Stimulated activated effector memory CD8-positive, alpha-beta T cell treated with anti-CD3 and anti-CD28 coated beads, Interleukin-12 subunit alpha, Interleukin-12 subunit beta, amount 100 ng/mL, for 72 hours (primary cell): ENCODE measurements at places on chromosomes 1 and 21.

DNA sequence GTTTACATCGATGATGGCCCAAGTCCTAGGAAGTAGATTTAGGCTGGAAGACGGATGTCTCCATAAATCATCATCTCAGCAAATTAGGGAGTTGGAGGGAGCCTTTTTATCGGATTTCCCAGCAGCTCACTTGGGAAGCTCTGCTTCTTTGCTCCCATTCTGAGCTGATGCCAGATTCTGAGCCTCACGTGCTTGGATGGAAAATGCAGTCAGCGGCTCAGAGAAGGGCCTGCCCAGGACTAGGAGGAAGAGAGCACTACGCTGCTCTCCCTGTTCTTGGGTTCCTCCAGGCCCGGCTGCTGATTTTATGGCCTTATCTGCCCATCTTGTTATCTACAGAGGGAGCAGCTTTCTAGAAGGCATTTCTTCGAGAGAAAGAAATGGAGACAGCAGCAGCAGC lies 42.0 kb downstream of the UBIAD1 start:
- DNase-seq, result no peak

- no peak for DNase-seq
Observed at GRCh38 chr21:26842300-26842699, 2.9 kb downstream of the ADAMTS1 start.

DNA sequence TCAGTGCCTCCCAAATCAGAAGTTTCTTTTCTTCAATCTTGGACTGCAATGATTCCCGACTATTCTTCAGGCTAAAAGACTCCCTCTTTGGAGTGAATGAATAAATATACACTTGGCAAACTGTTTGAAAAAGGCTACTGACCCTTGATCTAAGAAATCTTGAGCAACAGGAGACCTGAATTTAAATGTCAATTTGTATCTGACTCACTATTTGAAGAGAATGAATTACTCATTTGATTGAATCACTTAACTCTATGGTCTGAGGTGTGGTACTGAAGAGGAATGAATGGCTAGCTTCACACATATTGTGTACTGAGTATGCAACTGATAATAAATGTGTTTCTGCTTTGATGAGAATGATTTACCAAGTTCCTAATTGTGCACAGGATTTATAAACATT lies 4.6 kb upstream of the SMG7 start:
- no peak for DNase-seq

DNA sequence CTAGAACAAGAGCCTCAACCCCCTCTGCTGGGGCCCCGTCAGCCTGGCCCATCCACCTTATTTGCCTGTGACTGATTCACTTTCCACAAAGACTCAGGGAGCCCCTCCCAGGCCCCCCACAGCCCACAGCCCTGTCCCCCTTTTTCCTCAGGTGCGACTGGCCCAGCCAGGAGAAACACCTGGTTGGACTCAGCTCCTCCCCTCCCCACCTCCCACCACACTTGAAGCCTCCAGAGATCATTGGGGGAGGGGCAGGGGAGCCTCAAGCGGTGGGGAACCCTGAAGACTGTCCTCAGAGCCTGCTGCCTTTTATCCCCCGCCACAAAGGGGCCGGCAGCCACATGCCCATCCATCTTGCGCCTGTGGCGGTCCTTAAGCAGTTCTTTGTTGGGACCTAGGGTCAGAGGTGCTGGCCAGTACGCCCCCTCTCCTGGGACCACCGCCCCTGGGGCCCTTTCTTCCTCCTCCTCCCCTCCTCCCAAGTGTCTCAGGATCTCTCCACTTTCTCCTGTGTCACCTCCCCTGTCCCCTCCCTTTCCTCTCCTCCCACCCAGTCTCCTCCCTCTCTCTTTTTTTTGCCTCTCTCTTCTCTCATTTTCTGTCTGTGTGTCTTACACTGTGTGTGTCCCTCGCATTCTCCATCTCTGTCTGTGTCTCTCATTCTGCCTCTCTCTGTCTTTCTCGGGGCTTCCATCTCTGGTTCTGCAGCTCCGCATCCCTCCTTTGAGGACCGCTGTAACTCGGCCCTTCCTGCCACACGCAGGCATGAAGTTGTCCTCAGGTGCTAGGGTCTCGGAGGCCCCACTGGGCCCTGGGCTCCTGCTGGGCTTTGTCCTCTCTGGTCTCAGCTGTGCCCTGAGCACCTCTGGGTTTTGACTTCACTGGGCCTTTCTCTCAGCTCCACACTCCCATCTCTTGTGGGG lies 12.2 kb downstream of the CRABP2 start:
- DNase-seq, result no peak

GRCh38 chr1:88680911-88681622 lies 3.0 kb upstream of the PKN2 start:
- DNase-seq, result no peak

GRCh38 chr1:91381844-91382243 lies 22.8 kb downstream of the HFM1 start:
- no peak for DNase-seq

DNA sequence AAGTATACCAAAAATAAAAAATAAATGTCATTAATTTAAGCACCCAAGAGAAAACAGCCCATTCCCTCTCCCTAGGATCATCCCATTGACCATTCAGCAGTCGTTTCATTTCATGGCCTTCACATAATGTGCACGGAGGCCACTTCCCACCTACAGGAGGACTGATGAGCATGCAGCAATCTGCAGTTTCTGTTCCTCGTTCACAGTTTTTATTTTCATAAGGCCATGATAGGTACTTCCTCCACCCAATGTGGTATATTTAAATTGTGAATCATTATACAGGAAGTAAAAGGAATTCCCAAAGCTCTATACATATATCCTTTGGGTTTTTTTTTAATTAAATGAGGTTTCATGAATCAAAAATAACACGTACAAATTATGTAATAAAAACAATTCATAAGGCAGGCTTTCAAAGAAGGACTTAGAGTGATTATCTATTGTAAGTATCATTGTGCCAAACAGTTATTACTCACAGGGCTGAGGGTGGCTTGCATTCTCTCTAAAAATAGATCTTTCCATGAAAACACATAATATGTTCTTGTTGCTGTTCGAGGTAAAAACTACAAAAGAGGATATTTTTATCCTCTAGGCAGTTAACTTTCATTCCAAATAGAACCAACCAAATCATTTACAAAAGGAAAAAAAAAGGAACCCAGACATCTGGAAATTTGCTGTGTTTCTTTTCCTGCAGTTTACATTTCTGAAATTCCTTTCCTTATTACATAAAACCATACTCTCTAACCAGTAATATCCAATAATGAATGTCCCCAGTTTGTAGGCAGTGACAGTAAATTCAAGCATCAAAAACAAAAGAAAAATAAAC lies 27.5 kb upstream of the SLC44A3 start:
- DNase-seq, result no peak

DNA sequence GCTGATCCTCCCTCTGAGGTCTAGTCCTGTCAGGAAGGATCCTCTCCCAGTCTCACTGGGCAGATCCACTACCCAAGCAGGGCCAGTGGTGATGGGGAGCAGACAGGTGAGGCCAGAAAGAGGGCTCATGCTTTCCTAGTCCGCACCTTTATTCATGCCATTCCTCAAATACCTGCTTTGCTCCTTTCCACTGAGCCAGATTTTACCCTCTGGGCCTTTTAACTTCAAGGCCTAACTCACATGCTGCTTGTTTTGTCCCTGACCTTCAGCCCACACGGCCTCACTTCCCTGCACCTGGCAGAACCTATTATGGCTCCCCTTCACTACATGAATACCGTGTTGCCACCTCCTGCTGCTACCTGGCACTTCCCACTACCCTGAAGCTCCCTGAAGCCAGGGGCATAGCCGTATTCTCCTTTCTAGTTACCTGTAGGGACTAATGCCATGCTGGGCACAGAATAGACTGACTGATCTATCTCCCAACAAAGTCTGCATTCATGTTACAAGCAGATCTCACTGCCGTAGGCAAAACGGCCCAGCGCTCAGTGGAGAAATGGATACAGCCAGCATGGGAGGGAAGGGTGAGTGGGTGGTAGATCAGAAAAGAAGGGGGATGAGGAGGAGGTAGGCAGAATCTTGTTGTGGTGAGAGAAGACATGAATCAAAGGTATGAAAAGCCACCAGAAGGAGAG lies 36.1 kb upstream of the GOLT1A start:
- no peak for DNase-seq

DNA sequence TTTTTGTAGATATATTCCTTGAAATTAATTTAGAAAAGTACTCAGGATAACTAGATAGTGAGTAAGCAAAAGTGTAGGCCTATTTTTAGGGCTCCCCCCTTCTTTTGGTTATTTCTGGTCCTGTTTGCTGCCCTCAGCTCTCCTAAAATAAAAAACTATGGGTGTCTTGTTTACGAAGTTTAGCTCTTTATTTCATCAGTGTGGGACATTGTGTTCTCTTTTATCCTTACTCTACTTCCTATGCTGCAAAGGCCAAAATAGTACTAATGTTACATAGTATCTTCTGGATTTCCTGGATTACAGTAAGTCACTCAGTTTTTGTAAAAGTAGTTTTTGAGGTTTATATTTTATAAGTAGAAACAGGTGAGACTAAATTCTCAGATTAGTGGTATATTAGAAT lies 15.4 kb downstream of the CEP350 start:
- no peak for DNase-seq

DNA sequence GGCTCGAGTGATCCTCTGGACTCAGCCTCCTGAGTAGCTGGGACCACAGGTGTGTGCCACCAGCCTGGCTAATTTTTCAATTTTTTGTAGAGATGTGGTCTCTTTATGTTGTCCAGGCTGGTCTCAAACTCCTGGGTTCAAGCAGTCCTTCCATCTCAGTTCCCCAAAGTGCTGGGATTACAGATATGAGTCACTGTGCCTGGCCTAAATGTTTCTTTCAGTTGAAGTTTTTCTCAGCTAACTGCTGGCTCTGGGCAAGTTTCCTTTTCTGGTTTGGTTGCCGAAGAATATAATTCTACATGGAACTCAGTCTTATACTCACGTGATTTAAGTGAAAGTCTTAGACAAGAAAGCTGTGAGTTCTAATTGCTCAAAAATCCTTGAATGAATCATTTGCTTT lies 57.0 kb downstream of the SASS6 start:
- no peak for DNase-seq

- DNase-seq, result no peak
Observed at GRCh38 chr1:222334026-222334680, 213.8 kb downstream of the HHIPL2 start.

DNA sequence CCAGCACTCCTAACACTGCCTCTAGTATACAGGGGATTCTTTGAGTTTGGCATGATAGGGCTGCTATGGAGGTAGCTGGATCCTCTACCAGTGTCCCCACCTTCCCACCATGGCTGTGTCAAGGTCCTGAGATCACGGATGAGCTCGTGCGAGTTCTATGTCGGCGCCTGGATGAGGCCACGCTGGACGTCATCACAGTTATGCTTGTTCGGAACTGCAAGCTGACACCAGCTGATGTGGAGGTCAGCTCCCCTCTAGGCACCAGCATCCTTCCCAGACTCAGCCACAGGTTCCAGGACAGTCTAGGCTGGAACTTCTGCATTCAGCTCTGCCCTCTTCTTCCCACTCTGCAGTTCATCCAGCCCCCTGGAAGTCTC lies 15.2 kb downstream of the HYI start:
- no peak for DNase-seq

GRCh38 chr1:180950321-180950720 lies 37.6 kb downstream of the KIAA1614 start:
- no peak for DNase-seq

DNA sequence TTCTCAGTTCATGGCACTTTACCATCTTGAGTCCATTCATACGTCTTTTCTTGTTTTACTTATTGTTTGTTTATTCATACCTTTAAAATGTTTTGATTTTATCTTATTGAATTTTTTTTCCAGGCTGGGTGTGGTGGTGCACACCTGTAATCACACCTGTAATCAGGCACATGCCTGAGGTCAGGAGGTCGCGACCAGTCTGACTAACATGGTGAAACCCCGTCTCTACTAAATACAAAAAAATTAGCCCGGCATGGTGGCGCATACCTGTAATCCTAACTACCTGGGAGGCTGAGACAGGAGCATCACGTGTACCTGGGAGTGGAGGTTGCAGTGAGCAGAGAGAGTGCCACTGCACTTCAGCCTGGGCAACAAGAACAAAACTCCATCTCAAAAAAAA lies 104.1 kb upstream of the MROH9 start:
- no peak for DNase-seq

DNA sequence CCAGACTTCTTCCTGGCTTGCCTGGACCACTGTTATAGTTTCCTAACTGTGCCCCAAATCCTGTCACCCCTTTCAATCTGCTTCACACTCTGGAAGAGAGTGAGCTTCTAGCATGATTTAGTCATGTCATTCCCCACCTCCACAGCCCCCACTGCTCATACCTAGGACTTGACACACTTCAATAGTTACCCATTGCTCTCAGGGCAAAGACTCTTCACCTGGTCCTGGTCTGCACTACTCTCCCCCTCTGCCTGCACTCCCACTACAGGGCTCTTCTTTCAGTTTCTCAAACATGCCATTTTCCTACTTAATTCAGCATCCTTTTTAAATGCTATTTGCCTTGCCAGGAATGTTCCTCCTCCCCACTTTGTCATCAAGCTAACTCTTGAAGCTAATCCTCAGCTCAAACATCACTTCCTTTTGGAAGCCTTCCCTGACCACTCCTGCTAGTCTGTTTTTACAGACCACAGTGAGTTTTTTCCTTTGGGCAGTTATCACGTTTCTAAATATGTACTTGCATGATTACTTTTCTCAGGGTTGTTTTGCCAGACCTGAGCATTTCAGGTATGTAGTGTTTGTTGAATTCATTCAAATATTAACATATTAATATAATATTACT lies 24.7 kb downstream of the CYP2J2 start:
- no peak for DNase-seq

- DNase-seq, result no peak
Observed at GRCh38 chr1:230570724-230571360, 71.4 kb upstream of the COG2 start.

- DNase-seq, result no peak
Observed at GRCh38 chr1:19423130-19423529, 62.2 kb downstream of the CAPZB start.

GRCh38 chr1:52707927-52708655 lies 9.9 kb upstream of the COA7 start:
- no peak for DNase-seq

DNA sequence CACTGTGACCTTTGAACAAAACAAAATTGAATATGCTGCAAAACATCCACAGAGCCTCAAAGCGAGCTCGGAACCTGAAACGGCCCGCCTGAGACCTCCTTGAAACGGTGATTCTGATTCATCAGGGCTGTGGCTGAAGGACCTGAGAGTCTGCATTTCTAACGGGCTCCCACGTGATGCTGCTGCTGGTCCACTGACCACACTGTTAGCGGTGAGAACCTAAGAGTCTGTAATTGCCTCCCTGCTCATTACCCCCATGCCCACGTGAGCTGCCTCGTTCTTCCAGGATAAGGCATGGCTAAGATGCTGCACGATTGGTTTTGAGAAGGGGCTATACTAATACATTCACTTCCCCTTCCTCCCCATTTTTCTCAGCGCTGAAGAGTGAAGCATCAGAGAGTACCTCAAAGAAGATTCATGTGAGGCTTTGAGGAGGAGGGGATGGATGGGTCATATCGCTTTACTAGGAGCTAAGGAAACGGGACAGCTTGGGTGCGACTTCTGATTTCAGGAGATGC lies 9.7 kb downstream of the TLR5 start:
- no peak for DNase-seq

DNA sequence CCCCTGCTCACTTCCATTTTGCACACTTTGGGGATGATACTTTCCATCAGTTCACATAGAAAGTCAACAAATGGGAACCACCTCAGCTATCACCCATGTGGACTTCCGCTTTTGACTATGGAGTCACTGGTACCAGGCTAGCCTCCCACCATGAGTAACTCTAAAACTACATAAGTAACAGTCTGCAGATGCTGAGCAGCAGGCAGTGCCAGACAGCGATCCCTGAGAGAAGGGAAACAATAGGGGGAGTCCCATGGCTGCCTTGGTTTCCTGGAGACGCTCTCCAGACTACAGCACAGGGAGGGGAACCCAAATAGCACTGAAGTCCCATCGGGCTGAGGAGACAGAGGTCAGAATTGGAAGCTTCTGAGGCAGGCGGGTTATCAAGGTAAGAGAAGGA lies 2.8 kb upstream of the TFF2 start:
- DNase-seq, result no peak
